NCI-H2081 (cell line): ENCODE measurements at places on chromosomes 7 and 10.

GRCh38 chr10:12741360-12741804 is 260.1 kb downstream of the CCDC3 start:
- no peak for DNase-seq

DNA sequence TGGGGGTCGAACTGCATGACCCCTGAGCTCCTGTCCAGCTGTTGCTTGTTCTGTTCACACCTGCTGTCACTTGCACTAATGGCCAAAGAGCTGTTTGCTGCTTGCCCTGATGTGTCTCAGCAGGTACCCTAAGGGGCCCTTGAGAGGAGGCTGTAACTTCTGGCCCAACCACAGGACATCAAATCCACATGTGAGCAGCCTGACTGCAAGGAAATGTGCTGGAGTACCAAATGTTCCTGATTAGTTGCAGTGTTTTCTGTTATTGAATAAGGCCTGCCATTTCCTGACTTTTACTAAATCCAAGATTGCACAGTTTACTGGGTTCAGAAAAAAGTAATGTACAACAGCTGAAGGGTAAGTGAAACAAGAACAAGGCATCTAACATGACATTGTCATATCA is 91.7 kb upstream of the IL6 start:
- no peak for DNase-seq

- no peak for DNase-seq
These were observed 115.8 kb upstream of the SEC61G start for GRCh38 chr7:54874804-54875203.

- no peak for DNase-seq
These were observed 52.2 kb downstream of the IFIT5 start for GRCh38 chr10:89466599-89467035.

GRCh38 chr7:107865956-107866775 is 24.8 kb upstream of the DLD start:
- no peak for DNase-seq

DNA sequence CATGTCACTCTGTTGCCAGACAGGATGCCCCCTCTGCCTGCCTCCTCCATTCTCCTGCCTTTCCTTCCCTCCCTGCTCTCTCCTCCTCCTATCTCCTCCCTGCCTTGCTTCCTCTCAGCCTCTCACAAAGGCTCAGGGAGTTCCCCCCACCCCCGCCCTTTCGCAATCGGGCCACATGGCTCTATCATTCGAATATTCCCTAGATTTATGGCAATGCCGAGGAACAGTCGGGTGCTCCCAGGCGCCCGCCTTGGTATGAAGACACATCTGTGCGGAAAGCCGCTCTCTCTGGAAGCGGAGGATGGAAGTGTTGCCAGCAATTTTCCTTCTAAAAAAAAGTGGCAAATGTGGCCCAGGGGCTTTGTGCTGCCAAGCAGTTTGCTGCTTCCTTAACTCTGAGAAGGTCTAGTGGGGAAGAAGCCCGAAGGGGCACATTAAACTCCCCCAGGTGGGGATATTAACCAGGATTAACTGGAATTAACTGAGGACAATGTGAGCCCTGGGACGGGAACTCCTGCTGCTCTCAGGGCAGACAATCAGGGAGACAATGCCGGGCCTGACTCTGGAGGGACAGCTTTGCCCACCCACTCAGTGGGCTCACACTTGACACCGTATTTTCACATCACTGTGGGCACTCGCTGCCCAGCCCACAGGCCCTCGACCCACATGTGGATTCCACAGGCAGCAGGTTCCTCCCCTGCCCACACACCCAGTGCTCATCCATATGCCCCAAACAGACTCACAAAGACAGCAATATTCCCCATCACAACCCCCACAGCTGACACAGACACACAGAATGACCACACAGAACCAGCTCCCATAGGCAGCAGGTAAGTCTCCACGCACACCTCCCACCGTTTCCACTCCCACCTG is 88.4 kb upstream of the SMNDC1 start:
- no peak for DNase-seq

GRCh38 chr7:142807855-142808460 is 37.2 kb downstream of the PRSS2 start:
- DNase-seq: no peak

GRCh38 chr7:157981778-157982177 is 605.8 kb downstream of the PTPRN2 start:
- DNase-seq: no peak

- DNase-seq: no peak
These were observed 10.1 kb downstream of the UNCX start for GRCh38 chr7:1242606-1243289.

DNA sequence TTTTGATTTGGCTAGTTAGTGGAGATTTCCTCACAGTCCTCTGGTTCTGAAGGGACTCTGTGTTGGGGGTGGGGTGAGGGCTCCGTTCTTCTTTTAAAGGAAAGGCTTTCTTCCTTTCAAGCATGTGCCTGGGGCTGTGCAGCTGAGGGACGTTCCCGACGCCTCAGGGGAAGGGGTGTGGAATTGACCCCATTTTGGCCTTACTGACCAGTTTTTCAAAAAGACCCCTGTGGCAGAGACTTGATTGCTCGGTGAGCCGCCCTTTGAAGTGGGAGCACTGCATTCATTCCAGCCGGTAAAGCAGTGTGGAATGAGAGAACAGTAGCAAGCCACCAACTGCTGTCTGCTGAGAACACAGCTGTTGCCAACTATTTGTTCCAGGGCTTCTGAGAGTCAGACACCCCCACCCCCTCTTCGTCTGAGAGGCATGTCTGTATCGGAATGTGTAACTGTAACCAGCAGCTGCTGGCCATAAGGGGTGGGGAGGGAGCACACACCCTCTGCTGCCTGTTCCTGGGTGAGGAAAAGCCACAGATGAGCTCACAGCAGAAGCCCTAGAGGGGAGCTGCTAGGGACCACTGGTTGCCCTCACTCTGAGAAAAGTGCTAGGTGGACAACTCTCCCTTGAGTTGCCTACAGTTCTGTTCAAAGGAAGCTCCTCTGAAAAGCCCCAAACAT is 33.2 kb downstream of the WBP1L start:
- no peak for DNase-seq

DNA sequence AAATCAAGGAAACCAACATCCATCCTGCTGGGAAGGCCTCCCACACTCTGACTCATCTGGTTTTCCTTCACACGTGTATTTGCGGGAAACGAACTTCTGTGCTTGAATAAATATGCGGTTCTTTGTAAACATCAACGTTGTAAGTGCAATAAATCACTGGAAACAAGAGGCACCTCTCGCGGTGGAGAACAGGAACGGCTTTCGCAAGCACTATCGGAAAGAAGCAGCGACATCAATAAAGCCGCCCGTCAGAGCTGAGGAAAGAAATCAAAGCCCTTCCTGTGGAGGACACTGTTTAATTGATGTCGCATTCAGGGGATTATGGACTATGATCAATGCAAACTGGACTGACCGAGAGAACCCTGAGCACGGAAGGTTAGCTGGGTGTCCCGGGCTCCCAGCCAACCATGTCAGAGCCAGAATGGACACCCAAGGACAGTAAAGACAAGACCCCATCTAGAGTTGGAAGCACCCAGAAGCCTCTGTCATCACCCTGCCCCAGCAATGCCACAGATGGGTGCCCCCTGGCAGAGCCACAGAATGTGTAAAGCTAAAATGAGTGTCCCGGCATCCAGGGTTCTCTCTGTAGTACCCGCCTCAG is 37.6 kb downstream of the OAT start:
- DNase-seq: no peak

- no peak for DNase-seq
These were observed 241.0 kb downstream of the WDR11 start for GRCh38 chr10:121091961-121092719.

DNA sequence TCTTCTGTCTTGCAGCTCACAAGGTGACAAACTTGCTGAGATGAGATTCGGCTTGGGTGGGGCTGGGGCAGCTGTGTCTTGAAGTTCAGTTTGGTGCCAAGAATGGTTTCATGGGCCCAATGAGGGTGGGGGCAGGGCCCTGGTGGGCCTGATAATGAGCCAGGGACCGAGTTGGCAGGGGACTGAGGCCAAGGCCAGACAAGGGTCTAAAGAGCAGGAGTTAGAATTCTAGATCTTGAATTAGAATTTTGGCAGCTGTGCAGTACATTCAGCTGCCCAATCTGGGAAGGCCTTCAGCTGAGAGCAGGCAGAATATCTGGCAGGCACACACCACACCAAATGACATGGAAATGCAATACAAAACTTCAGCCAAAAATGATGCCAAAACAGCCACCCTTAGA is 1.5 kb upstream of the JAZF1 start:
- DNase-seq: no peak

GRCh38 chr10:132869621-132870020 is 72.7 kb downstream of the CFAP46 start:
- DNase-seq: no peak

GRCh38 chr7:141349804-141350203 is 201.4 kb upstream of the AGK start:
- DNase-seq: no peak

- DNase-seq: no peak
These were observed 64.3 kb downstream of the EEPD1 start for GRCh38 chr7:36217211-36217960.

- peak; percentile 48 for DNase-seq
These were observed 882 bp upstream of the LRRC61 start for GRCh38 chr7:150322114-150322832.

DNA sequence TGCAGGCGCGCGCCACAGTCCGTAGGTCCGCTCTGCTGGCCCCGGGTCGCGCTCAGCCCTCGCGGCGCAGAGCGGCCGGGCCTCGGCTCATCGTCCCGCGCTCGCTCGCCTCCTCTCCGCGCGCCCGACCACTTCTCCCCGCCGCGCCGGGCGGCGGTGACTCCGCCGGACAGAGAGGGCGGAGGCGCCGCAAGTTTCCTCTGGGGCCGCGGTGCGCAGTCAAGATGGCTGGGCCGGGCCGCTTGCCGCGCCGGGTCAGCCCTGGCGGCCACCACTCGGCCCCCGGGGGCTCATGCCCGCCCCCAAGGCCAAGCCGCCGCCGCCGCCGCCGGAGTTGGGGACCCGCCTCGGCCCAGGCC is 441 bp downstream of the FZD8 start:
- no peak for DNase-seq
